ENCODE measurements at places on chromosomes 1 and 21. TPM values are rescaled to one million over a fixed set of nuclear protein-coding genes. Genes with fewer than 3 reads are reported as not detected.
A peak's percentile ranks its signal among the peaks of the same experiment; 100 is the strongest.

DNA sequence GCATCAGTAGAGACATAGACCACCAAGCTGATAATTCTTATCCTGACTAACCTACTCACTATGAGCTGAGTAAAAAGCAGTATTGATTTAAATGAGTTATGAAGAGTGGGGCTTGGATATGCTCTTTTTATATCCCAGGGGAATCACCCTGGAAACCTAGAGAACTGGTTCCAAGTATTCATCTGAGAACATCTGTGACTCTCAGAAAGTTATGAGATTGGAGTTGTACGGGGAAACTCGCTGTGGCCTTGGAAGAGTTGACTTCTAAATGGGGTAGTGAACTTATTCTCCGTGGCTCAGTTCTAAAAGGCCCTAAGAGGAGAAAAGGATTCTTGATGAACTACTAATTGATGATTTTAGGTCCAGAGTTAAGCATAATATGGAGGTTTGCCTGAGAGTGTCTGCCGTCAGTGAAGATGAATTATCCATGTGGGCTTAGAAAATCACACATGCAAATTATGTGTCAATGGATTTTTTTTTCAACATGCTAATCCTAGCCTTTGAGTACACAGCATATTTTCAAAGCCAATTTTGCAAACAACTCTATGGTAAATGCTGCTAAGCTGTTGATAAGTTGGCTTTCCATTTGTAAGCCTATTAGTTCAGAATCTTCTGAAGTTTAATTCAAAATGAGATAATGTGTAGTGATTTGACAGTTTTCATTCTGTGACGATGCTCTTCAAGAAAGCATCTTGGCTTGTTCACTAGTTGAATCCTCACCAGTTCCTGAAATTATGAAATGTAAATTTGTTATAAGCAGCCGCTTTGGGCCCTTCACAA is 122.7 kb downstream of the FGGY start:
- no peaks in the 10 kb centered on the region for H3K36me3 ChIP-seq
- H3K4me1 ChIP-seq: peaks cover 14% of the 10 kb centered on the region
- H3K27ac ChIP-seq: no peak overlapping the region
- no peaks in the 10 kb centered on the region for H3K27me3 ChIP-seq

DNA sequence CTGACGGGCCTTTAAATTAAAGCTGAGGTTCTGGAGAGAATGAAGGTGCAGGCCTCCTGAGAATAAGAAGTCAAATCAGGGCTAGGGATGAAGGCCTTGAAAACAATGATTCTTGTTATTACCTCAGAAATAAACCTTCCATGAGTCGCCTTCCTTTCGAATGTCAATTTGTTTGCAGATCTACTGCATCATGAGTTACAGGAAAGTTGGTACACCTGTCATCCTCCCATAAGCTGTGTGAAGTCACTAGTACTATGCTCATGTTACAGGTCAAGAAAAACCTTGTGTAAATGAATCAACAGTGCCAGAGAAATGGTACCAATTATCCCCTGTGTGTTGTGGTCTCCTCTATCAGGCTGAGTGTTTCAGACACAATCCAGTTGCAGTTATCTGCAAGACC is 281.2 kb upstream of the PLXNA2 start:
- no peaks in the 10 kb centered on the region for H3K27me3 ChIP-seq
- no peak overlapping the region for H3K27ac ChIP-seq

DNA sequence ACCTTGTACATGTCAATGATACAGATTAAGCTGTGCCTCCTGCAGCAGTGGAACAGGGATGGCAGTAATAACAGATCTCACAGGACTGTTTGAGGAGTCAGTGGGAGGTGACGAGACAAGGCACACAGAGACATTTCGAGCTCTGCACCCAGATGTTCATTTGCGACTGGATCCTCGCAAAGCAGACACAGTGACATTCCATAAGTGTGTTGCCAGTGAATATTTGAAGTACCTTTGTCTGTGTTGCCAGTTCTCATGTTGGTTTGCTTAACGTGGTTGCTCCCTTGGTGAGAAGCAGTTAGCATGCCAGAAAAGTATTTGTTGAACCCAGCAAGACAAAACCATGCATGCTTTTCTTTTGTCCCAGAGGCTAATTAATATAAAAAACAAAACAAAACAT is 67.0 kb downstream of the NID1 start:
- H3K4me3 ChIP-seq: no peak overlapping the region
- no peaks in the 10 kb centered on the region for H3K4me1 ChIP-seq
- peaks cover 61% of the 10 kb centered on the region for H3K36me3 ChIP-seq

- H3K36me3 ChIP-seq: no peaks in the 10 kb centered on the region
- no peak for DNase-seq
- peaks cover 15% of the 10 kb centered on the region for H3K4me1 ChIP-seq
- H3K27me3 ChIP-seq: no peaks in the 10 kb centered on the region
- H3K4me3 ChIP-seq: no peak overlapping the region
Measured at GRCh38 chr1:172938681-172939080, 112.1 kb downstream of the TNFSF18 start.

- no peak for DNase-seq
- no peaks in the 10 kb centered on the region for H3K27me3 ChIP-seq
- no peak overlapping the region for H3K27ac ChIP-seq
Measured at GRCh38 chr1:171940368-171940767, 99.1 kb downstream of the DNM3 start.

The KCNT2 gene
- 0.29 TPM for total RNA-seq

DNA sequence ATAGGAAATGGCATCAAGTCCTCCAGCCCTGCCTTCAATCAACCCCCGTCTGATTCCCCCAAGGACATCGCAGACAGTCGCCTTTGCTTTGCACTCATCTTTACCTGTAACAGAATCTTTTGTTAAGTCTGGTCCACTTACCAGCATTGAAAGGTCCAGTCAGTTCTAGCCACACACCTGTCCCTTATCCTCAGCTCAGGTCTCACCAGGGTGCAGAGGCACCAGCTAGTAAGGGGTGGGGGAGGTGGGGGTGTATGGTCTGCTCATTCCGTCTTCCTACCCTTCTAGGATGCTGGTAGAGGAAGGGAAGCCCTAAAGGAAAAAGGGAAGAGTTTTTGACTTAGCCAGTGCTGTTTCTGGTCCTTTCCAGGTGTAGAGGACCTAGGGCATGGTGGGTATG is 427.7 kb downstream of the MATN1 start:
- peaks cover 4% of the 10 kb centered on the region for H3K27me3 ChIP-seq
- no peak overlapping the region for H3K4me3 ChIP-seq
- peak; percentile 1 for DNase-seq

DNA sequence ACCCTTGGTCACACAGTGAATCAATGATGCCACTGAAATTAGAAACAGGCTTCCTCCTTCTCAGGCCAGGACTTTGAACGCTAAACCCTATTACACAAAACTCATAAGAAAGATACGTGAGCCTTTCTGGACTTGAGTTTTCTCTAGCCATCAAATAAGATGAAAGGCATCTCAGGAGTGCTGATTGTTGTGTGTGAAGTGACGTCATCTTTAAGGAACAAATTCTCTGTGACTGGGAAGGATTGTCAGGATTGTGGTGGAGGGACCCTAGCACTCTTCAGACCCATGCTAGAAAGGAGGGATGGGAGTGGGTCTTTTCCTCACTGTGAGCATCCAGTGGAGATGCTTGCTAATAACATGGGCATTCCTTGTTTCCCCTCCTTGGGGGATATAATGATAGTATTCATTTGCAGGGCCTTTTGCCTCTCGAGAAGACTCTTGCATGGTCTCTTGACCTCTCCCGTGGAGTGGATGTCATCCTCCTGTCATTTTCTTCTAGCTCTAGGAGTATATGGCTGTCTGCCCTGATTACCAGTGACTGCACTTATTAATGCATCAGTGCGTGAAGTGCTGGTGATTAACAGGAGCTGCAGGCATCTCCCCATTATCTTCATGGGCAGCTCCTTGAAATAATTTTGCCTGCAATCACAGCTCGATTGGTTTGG is 39.9 kb downstream of the SPATA46 start:
- no peaks in the 10 kb centered on the region for H3K4me1 ChIP-seq
- H3K27ac ChIP-seq: no peak overlapping the region
- H3K4me3 ChIP-seq: no peak overlapping the region
- H3K36me3 ChIP-seq: no peaks in the 10 kb centered on the region
- H3K27me3 ChIP-seq: no peaks in the 10 kb centered on the region

DNA sequence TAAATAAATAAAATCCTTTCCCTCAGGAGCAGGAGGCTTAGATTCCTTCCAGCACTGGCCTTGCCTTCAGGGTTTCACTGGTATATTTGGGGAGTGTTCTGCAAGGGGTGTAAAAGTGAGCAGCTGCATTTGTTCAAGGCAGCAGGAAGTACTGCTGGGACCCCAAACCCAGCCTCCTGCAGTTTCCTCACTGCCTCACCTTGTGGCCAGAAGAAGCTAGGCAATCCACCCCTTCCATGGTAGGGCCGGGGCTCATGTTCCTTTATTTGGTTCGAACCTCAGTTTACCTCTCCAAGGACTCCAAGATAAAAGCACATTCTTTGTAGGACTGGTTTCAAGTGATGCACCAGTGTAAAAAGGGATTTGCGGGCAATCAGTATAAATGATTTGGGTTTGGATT is 21.0 kb upstream of the CFAP126 start:
- peak overlapping the region; percentile 92 for H3K27ac ChIP-seq
- no peaks in the 10 kb centered on the region for H3K27me3 ChIP-seq
- peaks cover 15% of the 10 kb centered on the region for H3K4me1 ChIP-seq
- no peak overlapping the region for H3K4me3 ChIP-seq
- no peaks in the 10 kb centered on the region for H3K36me3 ChIP-seq
- DNase-seq: no peak

The GOLT1A gene
- total RNA-seq: 5.9 TPM

DNA sequence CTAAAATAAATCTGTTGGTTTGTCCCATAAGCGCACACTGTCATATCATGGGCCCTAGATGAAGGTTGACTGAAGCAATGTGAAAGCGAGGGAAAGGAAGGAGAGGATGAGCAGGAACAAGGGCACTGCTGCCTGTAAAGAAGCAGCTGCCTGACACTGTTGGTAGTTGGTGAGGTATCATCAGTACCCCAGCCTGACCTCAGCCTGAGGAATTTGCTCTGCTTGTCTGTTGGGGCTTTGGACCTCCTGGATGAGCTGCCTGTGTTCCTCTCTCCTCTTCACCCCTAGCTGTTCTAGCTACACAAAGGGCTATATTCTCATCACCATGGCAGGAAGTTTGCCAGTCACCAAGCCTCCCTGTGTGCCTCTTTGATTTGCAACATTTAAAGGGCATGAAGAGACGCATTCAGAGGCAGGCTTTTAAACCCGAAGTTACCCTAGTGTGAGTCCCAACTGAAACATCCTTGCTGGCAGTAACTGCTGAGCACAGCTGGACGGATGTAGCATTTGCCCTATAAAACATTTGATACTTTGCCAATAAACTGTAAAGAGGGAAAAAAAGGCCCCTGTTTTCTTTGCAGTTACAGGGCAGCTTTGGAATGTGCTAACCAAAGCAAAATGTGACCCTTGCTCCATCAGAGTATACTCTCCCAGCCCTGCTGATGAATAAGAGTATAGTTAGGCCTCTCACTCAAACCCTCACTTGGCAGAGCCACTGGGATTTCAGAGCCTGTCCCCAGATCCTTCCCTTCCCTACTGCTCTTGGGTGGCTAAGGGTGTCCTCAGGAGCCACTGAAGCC is 22.2 kb upstream of the SPATA6 start:
- no peaks in the 10 kb centered on the region for H3K27me3 ChIP-seq

GRCh38 chr1:216836316-216836715 is 113.1 kb upstream of the ESRRG start:
- no peaks in the 10 kb centered on the region for H3K4me1 ChIP-seq
- H3K36me3 ChIP-seq: no peaks in the 10 kb centered on the region
- H3K27me3 ChIP-seq: no peaks in the 10 kb centered on the region

DNA sequence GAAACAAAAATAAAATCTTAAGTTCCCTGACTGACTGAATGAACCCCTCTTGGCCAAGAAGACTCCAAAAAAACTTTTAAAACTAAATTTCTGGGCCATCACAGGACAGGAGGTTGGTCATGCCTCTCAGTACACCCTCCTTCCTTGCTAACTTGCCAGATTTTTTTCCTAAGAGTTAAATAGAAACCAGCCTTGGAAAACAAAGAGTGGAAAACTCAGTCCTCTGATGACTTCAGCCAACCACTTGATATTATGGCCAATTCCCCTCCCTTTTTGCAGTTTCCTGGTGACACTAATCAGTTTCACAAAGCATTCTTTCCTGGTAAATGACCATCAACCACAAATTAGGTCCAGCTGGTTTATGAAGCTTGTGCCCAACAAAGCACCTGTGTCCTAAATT is 134.8 kb downstream of the ZNF648 start:
- DNase-seq: no peak
- H3K36me3 ChIP-seq: no peaks in the 10 kb centered on the region
- no peak overlapping the region for H3K4me3 ChIP-seq
- no peaks in the 10 kb centered on the region for H3K4me1 ChIP-seq
- H3K27me3 ChIP-seq: peaks cover 8% of the 10 kb centered on the region
- H3K27ac ChIP-seq: no peak overlapping the region

The FABP3 gene
- 7.6 TPM for total RNA-seq

The HTR6 gene
- not detected for total RNA-seq
